ENCODE measurements at places on chromosomes 7 and 10.

DNA sequence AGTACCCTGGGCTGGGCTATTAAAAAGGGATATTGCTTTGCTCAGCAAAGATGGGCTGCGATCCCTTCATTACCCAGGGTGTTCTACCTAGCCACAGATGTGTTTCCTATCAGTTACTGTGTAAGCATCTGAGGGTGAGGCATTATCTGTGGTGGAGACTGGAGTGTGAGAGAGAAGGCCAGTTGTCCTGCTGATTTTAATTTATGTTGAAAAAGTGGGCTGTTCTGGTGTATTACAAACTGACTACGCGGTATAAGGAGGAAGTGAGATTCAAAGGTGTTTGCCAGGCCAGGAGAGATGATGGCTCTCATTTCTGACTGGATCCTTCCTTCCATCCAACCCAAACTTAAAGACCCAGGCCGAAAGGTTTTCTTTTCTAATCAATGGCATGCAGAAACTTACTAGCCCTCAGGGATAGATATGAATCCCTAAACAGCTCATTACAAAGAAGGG, 7.6 kb downstream of the TCF7L2 start:
- DNase-seq = no peak

DNA sequence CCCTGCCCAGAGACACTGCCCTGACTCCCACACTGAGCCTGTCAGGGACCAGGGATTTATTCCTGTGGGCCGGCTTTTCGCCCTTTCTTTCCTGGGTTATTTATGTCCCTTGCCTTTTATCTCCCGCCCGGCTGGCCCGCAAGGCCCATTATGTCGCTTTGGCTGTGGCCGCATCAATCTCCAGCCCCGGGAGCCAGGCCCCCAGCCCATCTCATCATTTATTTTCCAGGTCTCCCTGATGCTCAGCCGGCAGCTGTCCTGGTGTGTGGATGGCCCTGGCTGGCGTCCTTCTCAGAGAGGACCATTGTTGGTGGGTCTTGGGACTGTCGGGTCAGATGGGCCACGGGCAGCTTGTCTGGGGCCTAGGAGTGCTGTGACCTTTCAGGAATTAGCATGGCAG, 82.3 kb downstream of the FAM241B start:
- no peak for DNase-seq

DNA sequence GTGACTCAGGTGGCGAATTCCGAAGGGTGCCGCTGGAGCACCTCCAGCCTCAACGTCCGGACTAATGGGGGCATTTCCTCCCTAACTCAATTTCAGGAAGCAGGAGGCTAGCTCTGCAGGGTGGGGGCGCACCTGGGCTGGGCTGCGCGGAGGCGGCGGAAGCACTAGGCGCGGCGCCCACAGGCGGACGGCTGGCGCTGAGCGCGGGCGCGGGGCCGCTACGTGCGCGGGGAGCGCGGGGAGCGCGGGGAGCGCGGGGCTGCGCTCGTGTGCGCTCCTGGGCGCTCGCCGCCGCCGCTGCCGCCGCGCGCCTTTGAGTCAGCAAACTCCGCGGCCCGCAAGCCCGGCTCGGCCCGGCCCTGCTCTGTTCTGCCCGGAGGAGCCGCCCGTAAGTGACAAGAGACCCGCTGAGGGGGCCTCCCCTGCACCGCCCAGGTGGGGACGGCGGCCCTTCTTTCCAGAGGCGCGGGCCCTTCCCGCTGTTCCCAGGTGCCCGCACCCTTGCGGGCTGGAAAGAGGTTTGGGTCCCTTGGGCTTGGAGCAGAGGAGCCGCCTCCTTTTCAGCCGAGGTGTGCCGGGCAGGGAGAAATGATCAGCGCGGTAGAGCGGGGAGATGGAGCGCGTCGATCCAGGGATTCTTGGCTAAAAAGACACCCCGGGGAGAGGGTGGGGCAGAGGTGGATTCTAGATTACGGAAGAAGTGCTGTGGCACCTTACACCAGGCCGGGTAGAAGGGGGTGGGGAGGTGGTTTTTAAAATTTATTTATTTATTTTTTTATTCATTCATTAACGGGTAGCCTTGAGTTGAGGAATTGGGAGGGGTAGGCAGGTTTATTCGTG, at the start of gene SNX10:
Gene SNX10, plus strand, starts transcription at position 164 of the 840 bp plus-strand sequence. CDS start 54,581 bp downstream, outside the sequence.
- DNase-seq = peak; percentile 76

DNA sequence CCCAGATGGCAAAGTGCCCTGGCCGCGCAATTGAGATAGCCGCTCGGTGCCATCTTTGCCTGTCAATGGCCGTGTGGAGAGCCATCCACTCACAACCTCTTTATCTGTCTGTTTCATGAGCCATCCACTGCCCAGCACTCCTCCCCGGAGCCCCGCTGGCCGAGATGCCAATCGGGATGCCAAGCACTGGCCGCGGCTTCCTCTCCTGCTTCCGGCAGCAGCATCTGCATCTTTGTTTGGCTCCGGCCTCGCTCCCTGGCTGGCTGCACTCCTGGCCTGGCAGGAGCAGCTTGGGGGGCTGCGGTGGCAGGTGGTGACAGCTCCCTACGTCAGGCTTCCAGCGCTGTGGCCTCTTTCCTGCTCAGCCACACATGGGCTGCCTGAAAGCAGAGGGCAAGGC, 231.7 kb downstream of the USP6NL start:
- no peak for DNase-seq

DNA sequence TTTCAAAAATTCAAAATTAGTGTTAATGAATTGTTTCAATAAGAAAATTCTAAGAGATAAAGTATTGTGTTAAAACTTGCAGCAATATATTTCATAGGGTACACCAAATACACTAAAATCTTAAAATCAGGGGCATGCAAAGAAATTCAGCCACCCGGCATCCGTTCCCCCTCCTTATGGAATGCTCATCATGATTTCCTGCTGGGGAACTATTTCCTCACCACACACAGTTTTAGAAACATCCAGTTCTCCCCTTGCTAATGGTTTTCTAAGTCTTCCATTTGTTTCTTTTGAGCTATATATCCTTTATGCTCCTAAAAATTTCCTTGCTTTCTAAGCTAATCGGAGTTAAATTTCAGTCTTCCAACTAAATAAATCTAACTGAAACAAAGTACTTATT, 60.7 kb downstream of the CHCHD3 start:
- no peak for DNase-seq

DNA sequence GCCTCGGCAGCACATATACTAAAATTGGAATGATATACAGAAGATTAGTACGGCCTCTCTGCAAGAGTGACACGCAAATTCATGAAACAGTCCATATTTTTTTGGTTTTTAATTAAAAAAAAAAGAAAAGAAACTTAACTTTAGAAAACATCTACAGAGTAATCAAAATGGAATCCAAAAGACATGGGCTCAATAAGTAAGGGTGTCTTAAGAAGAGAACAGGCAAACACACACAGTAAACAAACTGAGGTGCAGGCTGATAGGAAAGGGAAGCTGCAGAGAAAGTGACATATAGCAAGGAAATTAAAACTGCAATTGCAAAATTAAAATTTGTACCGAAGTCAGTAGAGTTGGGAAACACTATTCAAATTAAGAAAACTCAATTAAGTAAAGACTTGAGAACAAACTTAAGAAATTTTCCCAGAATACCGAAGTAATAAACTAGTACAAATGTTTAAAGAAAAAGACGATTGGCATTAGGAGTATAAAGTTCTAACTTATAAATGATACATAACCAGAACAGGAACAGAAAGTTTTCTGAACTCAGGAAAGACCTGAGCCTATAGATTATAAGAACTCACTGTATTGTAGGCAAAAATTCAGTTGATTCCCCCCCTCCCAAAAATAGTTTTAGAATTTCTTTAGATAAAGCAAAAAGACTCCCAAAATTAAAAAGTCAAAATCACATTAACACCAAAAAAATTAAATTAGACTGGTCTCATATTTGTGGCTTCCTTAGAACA, 16.3 kb downstream of the MTPN start:
- no peak for DNase-seq

DNA sequence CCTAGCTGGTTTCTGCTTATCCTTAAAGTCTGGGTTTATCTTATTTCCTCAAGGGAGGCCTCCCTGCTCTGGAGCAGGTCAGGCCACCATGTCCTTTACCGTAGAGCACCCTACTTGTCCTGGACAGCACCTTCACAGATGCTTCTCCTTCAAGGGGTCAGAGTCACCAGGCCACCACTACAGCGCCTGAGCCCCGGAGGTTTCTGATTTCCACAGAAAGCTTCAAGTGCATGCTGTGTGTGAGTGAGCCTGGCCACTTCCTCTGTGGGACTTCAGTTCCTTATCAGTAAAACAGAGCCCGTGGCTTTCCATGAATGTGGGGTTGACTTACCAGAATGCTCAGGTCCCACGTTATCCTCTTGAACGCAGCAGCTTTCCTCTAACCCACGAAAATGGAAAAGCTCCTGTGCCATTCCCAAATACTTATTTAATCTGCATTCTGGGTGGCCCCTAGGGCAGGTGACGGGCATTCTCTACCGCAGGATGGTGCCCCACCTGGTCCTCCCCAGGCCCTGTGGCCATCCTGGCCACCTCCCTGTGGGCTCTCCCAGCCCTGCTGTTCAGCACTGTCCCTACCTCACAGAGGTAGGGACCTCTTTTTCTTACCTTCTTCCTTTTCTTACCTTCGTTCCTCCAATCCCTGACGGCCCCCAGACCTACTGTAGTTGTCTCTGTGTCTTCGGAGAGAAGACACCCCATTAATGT, 1.4 kb upstream of the DOCK1 start:
- DNase-seq = no peak

DNA sequence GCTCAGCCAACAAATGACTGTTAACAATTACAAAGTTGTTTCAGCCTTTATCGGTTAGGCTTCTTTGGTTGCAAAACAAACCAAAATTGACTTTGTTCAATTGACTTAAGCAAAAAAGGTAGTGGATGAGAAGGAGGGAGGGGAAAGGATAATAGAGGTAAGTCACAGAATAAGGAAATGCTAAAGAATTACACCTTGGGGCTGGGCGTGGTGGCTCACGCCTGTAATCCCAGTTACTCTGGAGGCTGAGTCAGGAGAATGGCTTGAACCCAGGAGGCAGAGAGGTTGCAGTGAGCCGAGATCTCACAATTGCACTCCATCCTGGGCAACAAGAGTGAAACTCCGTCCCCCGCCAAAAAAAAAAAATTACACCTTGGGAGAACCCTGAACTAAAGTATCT, 41.4 kb downstream of the AHCYL2 start:
- DNase-seq = no peak

DNA sequence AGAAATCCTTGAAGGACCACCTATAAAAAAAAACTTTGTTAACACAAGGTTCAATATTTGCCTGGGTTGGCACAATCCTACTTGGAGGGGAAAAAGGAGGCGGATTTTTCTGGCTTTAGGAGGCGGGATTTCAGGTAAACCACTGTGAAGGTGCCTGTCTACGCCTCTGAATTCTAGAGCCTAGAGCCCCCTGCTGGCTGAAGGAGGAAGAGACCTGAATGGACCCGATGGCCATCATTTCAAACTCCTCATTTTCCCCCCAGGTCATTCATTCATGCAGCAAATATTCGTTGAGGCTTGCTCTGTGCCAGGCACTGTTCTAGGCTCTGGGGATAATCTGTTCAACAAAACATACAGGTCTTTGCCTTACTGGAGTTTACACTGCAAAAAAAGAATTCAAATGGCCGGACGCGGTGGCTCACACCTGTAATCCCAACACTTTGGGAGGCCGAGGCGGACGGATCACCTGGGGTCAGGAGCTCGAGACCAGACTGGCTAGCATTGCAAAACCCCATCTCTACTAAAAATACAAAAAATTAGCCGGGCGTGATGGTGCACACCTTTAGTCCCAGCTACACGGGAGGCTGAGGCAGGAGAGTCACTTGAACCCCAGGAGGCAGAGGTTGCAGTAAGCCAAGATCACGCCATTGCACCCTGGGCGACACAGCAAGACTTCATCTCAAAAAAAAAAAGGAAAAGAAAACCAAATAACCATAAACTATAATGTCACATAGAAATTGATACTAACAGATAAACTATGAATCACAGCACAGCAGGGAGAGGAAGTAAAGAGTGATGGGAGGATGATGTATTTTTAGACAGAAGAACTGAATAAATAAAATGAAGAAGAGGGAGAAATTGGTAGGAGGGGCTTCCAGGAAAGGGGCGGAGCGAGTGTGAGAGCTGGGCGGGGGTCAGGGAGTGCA, 90.1 kb upstream of the NFE2L3 start:
- peak; percentile 77 for DNase-seq
